GM23248 (cell line): ENCODE measurements at places on chromosomes 3 and 15.

DNA sequence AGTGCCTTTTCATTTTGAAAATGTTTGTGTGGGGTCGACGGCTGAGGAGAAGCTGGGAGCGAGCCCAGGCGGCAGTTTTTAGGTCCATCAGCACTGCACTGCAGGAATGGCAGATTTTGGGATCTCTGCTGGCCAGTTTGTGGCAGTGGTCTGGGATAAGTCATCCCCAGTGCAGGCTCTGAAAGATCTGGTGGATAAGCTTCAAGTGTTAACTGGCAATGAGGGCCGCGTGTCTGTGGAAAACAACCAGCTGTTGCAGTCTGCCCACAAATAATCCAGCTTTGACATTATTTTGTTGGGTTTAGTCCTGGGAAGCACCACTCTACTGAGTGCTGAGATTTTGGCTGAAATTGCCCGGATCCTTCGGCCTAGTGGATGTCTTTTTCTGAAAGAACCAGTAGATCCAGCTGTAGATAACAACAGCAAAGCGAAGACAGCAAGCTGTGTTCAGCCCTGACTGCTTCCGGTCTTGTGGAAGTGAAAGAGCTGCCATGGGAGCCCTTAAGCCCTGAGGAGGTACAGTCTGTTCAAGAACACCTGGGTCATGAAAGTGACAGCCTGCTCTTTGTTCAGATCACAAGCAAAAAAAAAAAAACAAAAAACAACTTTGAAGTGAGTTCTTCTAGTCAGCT lies 13.1 kb upstream of the ANP32A start:
- no peak for DNase-seq

GRCh38 chr3:60147249-60147950 lies 1097.6 kb upstream of the CFAP20DC start:
- DNase-seq = no peak

- DNase-seq = no peak
Observed at GRCh38 chr3:194476784-194477183, 10.0 kb downstream of the ATP13A3 start.

DNA sequence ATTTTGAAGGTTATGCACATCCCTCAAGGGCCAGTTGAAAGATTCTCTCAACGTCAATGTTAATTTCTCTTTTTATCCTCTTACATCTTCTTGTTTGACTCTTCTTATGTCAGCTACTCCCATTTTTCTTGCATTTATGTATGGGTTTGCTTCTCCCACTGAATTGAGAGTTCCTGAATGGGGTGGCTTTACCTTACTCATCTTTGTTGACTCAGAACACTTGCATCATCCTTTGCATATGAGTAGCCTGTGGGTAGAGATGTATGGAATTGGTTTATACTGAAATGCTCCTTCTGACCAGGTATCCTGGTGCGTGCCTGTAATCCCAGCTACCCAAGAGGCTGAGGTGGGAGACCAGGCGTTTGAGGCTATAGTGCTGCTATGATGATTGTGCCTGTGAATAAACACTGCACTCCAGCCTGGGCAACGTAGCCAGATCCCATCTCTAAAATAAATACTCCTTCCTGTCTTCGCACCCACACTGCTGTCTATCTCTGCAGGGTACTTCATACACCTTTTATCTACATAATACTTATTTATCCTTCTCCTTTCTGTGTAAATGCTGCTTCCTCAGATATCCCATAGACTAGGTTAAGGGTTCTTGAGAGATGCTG lies 123.6 kb upstream of the DPH6 start:
- peak; percentile 22 for DNase-seq

DNA sequence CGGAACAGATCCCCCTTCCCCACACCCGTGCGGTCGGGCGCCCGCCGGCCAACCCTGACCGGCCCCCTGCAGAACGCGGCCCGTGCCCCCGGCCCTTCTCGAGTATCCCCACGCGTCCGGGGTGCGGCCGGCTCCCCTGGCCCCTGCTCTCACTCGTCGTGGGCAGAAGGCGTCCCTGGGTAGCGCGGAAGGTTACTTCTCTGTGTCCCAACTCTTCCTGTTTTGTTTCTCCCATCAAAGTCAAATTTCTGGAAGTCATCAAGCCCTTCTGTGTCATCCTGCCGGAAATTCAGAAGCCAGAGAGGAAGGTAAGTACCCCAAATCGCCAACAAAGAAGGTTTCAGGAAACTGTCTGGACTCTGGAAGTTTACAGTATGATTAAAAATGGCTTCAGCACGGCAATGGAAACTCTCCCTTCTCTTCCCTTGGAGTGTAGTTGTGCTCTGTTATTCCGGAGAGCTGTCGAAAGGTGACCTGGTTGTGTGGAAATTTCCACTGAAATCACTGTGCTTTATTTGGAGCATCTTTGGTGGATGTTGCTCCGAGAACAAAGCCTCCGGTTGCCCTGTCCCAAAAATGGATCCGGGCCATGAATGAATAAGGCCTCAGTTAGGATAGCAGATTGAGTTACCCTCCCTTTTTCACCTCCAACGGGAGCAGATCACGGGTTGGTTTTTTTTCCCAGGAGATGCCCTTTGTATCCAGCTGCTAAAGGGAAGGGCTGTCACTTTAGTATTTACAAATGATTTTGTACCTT lies 536 bp downstream of the SEC61A1 start:
- peak; percentile 67 for DNase-seq

- DNase-seq = no peak
Observed at GRCh38 chr3:19432669-19433068, 284.4 kb downstream of the KCNH8 start.

DNA sequence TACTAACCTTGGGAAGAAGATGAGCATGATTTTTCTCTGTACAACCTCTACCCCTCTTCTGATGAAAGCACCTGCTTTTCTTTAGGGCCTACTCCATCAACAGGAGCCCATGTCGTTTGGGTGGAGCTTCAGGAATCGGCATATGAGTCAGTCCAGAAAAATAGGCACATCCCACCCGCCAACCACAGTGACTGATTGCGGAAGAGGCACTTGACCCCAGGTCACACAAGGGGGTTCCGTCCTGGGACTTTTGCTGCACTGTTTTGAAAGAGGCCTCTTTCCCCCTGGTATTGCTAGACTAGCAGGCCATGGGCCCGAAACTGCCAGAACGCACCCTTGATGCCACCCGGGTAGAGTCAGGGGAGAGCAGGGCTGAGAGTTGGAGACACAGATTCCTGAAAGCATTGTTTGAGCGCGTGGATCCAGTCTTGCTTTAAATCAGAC lies 19.3 kb upstream of the NRROS start:
- DNase-seq = peak; percentile 33

- DNase-seq = no peak
Observed at GRCh38 chr3:127143172-127143571, 49.8 kb upstream of the PRR23E start.

GRCh38 chr3:71478568-71478967 lies 105.0 kb downstream of the FOXP1 start:
- peak; percentile 63 for DNase-seq

GRCh38 chr3:71210257-71211007 lies 373.1 kb downstream of the FOXP1 start:
- peak; percentile 84 for DNase-seq

- no peak for DNase-seq
Observed at GRCh38 chr3:48552111-48552951, 4.3 kb downstream of the PFKFB4 start.

DNA sequence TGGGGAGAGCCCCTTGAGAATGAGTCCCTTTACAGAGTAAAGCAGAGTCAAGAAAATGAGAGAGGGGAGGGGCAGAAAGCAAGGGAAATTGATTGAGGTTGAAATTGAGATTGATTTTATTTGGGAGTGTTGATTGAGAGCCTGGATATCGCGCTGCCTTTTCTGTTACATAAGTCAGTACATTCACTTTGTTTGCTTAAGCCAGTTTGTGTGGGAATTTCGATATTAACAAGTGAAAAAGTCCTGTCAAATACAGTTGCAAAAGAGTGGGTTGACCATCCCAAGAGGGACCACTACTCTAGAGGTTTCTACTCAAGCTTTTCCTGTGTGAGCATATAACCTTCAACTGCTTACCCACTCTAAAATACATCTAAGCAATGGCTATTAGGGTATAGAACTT lies 331.4 kb upstream of the AZI2 start:
- DNase-seq = no peak

DNA sequence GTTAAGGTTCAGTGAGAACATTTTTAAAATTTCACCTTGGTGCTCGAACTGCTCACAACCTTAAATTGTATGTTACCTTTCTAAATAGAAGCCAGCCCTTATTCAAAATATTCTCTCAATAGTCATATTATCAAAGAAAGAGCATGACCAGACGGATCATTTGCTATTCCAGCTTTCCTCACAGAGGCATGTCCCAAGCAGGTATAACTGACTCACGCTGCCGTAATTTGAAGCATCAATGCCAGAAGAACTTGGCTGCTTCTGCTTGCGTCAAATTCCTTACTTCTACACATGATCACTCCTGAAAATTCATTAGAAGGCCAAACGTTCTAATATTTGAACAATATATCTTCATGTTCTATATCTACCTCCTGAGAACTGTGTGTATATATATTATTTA lies 69.5 kb upstream of the VGLL4 start:
- DNase-seq = no peak

DNA sequence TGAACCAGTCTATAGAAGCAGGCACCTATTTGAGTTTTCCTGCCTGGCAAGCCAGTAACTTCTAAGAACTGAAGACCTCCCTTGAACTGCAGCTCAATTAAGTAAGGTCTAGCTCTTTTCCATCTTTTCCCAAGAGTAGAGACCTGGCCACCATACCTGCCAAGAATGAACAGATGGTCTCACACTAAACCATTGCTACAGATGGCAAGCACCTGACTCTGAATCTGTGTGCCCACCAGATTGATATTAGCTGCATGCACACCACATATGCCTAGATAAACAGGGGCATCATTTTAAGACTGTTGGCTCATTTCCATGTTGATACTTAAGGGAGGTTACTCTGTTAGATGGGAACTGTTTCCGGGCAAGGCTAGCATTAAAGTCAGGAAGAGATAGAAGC lies 34.8 kb upstream of the GSK3B start:
- DNase-seq = no peak

GRCh38 chr3:177224414-177224813 lies 27.1 kb upstream of the TBL1XR1 start:
- DNase-seq = no peak

GRCh38 chr15:41336549-41336948 lies 3.9 kb downstream of the NUSAP1 start:
- no peak for DNase-seq

- DNase-seq = no peak
Observed at GRCh38 chr3:124653797-124654469, 76.3 kb upstream of the UMPS start.

DNA sequence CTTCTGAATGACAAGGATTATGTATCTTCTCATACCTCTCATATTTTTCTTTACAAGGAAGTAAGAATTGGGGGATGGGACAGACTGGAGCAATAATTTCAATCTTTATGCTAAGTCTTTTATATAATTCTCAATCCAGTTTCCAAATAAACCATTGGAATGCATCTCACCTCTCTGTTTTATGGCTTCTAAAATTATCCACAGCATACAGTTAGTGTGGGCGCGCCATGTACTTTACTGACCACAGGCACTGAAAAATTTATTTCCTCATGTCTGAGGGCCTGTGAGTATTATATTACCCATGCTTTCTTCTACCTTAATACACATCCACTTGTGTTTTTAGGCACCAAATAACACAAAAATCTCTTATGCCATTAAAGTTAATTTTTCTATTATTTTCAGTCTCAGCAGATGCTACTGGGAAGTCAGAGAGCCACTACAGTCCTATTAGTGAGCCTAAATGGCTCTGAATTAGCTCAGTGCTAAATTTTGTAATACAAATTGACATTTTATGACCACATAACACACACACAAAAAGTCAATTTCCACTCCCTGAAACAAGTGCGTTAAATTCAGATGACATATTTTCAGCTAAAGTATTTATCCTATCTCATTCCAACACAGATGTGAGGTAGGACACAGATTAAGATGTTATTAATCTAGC lies 39.3 kb downstream of the SLITRK3 start:
- no peak for DNase-seq

DNA sequence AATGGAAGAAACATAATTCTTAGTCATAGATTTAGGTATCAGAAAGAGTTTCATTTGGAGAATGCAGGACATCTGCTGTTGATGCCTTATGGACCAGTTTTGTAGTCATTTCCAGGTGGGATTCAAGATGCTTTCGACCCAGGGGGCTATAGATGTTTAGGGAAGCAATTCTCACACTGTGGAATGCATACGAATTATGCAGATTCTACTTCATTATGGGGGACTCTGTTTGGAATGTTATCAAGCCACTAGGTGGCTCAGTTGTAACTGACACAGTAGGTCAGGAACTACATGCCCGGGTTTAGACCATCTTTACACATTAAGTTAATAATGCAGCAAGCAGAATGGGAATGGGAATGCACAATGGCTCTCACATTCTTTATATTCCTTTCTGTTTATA lies 1359.8 kb downstream of the ZPLD1 start:
- DNase-seq = no peak

GRCh38 chr3:46202535-46202934 lies 5.6 kb downstream of the CCR1 start:
- no peak for DNase-seq

GRCh38 chr15:97817276-97817890 lies 143.1 kb upstream of the ARRDC4 start:
- DNase-seq = no peak

DNA sequence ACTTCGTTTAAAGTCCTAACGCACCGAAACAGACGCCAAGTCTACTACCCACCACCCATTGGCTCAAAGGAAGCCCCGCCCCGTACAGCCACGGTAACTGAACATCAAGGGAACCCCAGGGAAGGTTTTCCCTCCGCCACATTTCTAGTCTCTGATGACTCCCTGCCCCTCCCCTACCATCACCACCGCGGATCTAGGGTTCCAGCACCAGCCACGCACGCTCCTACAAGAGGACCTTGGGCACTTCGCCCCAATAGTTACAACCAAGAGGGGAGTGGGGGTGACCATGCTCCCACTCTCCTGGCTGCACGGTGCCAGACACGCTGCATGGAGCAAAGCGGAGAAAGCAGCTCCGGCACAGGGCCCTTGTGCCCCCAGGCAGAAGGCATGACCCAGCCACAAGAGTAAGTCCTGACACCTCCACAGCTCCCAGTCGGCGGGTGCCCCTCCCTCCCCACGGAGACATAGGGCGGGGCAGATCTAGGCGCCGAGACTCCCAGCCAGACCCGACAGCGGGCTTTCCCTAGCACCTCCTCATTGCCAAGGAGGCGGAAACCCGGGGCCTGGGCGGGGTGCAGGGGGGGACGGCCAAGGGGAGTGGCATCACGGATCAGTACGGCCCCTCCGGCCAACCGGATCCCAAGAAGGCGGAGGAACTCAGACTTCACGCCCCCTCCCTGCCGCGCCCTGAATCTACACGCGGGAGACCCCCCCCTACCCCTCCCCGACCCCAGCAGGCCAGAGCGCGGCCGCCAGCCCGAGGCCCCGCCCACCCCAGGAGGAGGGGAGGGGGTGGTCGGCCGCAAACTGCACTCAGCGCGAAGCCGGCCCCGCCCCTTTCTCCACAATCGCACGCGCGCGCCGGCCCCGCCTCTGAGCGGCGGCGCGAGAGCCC lies 936 bp downstream of the SIN3A start:
- DNase-seq = peak; percentile 98

GRCh38 chr3:119240101-119240590 lies 532 bp downstream of the B4GALT4 start:
- peak; percentile 39 for DNase-seq

DNA sequence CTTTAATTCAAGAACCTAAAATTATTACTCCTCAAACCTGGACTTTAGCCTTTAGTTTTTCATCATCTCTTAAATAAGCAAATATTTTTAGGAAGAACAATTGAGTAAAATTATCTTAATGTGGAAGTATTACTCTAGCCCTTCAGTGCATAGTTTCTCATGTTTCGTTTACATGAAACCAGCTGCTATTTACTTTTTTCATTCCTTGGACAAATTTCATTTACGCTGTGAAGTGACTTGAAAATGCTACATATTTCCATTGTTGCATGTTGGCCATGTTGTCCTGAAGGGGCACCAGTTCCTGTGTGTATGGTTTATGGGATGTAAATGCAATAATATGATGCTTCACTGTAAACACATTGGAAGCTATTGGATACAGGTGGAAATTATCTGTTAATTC lies 49.9 kb downstream of the SLC25A26 start:
- DNase-seq = no peak
